ENCODE measurements at places on chromosomes 12 and 14.

DNA sequence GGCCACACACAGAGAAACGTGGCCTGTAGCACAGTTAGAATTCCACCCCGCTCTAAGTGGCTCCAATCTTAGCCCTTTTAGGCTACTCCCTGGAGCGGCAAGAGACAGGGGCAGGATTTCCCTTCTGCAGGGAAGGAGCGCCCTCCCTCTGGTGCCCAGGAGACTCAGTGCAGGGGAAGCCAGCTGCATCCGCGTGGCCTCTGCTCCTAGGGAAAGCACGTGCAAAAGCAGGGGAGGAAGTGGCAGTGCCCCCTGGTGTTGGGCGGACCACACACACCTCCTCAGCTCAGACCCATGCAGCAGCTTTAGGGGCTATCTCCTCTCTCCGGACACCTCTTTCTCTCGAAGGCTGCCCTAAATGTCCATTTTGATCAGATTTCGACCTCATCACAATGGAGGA is 50.0 kb downstream of the SPRING1 start:
- DNase-seq, result peak; percentile 31

DNA sequence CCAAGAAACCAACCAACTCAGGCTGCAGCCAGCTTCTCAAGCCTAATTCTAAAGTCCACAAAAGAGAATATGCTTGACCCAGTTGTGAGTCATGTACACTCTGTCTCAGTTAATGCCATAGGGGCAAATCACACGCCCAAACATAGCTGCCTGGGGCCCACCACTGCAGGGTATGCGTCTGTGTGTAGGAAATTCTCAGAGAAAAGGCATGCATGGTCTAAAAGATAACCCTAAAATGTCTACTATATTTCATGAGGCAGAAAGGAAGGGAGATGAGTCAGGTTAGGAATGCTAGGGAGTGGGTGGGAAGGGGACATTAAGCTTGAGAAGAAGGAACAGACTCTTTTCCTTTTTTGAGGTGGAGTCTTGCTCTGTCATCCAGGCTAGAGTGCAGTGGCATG is 22.3 kb upstream of the SPTLC2 start:
- DNase-seq, result no peak

DNA sequence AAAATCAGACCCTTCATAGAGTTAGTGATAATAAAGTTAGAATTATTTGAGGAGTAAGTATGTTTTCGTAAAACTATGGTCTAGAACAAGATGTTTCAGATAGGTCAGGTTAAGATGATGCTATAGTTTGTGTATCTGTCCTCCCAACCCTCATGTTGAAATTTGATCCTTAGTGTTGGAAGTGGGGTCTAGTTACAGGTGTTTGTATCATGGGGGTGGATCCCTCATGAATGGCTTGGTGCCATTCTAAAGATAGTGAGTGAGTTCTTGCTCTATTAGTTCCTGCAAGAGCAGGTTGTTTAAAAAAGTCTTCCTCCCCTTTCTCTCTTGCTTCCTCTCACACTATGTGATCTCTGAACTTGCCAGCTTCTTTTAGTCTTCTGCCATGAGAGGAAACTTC is 707.3 kb upstream of the FOXG1 start:
- no peak for DNase-seq

- peak; percentile 62 for DNase-seq
Measured at GRCh38 chr12:98998697-98999299, 353.7 kb downstream of the APAF1 start.

GRCh38 chr12:127888943-127889719 is 377.8 kb upstream of the TMEM132C start:
- DNase-seq, result no peak

DNA sequence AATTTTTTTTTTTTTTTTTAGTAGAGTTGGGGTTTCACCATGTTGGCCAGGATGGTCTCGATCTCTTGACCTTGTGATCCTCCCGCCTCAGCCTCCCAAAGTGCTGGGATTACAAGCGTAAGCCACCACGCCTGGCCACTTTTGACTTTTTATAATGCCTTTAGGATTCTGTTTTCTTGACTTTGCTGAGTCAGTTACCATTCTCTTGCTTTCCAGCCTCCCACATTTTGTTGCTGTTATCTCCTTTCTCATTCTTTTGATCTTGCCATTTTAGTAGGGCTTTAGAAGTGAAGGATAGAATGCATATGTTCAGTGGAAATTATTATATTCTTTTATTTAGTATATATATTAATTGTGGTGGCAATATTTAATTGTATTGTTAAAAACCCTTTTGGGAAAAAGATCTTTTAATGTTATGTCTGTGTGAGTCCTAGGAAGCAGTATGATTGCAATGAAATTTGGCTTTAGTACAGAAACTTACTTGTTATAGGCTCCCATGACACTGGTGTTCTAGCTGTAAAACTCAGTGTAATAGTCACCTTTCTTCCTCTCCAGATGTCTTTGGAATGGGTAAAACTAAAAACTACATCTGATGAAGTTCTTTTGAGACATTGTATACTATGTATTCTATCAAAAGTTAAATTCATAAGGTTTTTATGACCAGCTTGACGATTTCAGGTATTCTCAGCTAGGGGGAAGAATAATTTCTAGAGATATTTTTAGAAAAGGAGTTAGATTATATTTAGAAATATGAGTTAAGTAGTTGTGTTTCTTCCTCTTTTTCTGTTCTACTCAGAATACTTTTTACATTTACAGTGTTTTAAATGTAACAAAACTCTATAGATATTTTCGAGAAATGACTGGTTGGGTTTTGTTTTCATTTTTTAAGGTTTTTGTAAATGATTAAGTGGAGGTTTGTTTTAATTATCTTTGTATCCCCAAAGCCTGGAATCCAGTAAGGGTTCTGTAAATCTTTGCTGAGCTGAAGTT is 74.7 kb downstream of the APAF1 start:
- no peak for DNase-seq

- no peak for DNase-seq
Measured at GRCh38 chr12:73057428-73057827, 785.3 kb downstream of the TRHDE start.

- DNase-seq, result no peak
Measured at GRCh38 chr12:57574795-57575194, 16.2 kb upstream of the PIP4K2C start.

DNA sequence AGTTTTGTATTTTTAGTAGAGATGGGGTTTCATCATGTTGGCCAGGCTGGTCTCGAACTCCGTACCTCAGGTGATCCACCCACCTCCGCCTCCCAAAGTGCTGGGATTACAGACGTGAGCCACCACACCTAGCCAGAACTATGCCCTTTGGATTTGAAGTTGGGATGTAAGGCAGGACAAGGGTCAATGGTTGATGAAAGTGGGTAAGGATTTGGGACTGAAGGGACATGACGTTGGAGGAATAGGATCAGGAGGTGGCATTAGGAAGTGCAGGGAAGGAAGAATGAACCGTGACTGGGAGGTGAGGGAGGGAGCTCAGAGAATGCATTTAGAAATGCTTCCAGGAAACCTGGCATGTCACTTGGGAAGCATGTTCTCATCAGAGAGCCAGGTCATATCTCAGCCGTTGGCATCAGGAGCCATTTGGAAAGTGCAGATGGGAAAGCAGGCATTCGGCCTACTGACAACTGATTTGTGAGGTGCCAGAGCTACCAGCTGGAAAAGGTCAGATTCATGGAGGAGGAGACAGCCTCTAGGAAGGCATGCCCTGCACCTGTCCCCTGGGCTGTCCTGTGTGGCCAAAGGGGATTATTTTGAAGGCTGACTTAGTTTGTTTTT is 2.2 kb downstream of the CRADD start:
- no peak for DNase-seq

DNA sequence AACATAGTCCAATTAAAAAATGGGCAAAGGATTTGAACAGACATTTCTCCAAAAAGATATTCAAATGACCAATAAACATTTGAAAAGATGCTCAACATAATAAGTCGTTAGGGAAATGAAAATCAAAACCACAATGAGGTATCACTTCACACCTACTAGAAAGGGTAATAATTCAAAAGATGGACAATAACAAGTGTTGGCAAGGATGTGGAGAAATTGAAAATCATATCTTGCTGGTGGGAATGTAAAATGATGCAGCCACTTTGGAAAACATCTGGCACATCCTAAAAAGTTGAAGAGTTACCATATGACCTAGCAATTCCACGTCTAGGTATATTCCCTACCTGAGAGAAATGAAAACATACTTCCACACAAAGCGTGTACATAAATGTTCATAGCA is 1.9 kb downstream of the COX16 start:
- DNase-seq, result no peak

GRCh38 chr12:112913038-112913688 is 6.4 kb downstream of the OAS1 start:
- no peak for DNase-seq
